Fibroblast of skin of left biceps (primary cell): ENCODE measurements at places on chromosomes 13 and 19.

- no peak for DNase-seq
Observed at GRCh38 chr19:3420909-3421619, 54.7 kb downstream of the NFIC start.

DNA sequence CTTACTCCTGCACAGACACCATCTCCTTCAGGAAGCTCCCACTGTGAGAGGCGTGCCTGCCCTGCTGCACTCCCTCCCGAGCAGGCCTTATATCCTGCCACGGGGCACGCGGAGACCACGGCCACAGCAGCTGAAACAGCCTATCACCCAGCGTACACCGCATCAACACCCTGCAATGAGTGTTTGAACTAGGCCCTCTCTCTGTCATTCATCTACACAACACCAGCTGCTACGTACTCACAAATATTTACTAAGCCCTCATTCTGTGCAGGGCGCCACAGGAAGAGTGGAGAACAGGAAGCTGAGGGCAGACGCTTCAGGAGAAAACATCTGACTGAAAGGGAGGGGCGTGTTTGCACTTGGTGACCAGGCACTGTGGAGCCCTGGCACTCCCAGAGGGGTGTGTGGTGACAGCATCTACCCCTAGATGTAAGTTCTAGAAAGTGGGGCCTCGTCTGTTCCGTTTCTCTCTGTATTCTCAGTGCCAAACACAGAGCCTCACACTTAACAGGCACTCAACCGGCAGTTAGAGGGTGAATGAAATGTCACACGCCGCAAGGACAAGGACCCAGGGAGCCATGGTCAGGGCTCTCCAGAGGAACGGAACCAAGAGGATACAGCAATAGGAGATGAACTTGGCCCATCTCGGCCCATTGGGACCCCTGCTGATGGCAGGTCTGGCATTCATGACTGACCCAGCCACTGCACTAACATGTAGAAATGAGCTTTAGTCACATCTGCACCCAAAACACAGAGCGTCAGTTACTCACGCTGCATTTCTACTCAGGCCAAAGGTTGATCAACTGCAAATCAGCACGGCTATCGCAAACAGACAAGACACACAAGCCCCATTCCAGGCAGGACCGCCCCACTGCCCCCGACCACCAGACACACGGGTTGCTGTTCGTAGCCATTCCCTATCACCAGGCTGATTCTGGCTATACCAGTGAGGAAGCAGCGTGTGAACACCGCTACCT, 15.7 kb downstream of the RANBP3 start:
- no peak for DNase-seq

- DNase-seq: no peak
Observed at GRCh38 chr19:50549927-50550593, 18.2 kb downstream of the LRRC4B start.

- DNase-seq: no peak
Observed at GRCh38 chr19:10768936-10769335, 51.1 kb downstream of the DNM2 start.

DNA sequence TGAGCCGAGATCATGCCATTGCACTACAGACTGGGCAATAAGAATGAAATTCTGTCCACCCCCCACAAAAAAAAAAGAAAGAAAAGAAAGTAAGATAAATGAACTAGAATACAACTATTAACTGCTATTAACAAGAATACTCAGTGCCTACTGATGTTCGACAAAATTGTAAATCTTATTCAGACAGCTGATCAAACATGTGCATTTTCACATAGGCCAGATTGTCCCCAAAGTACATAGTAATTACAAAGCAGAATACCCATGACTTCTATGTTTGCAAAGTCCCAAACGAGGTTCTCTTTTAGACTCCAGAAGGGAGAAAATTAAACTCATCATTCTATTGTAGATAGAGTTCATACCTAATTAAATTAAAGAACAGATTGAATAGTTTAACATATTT, 113.4 kb downstream of the UFM1 start:
- no peak for DNase-seq

DNA sequence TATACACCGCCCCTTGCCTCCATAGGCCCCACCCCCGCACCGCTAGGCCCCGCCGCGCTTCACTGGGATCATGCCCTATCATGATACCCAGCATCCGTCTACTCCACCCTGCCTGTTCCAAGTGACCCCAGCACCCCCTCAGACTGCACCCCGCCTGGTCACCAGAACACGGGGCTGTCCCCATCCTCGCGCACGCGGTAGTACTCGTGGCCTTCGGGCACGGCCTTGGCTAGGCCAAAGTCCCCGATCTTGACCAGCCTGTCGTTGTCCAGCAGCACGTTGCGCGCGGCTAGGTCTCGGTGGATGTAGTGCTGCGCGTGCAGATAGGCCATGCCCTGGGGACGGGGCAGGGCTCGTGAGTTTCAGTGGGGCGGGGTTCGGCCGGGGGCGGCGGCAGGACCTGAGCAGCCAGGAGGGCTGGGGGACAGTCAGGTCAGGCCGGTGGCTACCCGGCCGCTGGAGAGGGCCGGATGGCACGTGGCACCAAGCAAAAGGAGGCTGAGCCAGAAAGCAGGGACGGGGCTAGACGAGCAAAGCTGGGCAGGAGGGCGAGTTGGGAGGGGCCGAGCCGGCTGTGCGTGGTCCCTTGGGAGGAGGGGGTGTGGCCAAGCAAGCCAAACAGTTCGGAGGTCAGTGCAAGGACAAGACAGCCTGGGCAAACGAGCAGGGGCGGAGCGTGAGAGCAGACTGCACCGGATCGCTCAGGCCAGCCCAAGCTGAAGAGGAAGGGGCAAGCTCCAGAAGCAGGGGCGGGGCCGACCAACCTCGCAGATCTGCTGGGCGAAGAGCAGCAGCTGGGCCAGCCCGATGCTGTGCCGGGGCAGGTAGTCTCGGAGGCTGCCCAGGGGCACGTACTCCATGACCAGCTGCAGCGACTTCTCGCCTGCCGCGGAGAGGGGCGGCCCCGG, 13.6 kb upstream of the ICAM3 start:
- DNase-seq: no peak

- no peak for DNase-seq
Observed at GRCh38 chr19:34274284-34274826, 20.0 kb downstream of the GARRE1 start.

DNA sequence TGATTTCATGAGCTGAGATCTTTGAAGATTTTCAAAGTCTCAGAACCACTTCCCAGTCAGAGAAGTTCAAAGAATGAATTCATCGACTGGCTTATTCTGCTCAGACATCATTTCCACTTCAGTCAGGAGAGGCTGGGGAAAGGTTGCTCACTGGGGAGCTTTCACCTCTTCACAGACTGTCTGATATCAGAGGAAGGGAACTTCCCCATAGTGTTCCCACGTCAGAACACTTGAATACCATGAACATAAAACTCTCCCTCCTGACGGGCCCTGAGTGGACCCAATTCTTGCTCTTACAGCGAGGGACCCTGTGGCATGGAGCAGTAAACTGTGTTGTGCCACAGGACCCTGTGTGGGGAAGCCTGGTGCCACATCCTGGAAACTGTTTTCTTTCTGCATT, 492.6 kb downstream of the COG6 start:
- no peak for DNase-seq

- DNase-seq: no peak
Observed at GRCh38 chr13:83810136-83810535, 72.1 kb downstream of the SLITRK1 start.

DNA sequence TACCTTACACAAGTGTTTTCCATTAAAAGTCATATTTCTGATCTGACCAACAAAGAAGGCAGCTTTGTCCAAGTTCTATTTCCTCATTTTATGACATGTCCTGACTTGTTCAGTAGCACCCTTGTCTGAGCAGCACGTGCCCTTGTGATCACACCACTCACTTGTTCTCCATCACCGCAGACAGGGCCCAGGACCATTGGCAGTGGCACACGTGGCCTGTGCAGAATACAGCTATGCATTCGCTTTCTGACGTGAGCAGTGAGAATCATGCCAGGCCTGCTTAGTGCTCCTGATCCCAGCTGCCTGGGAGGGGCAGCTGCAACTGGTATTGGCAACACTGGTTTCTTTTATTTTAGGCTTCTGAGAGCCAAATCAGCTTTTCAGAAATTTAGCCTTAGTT, 134.2 kb downstream of the FRY start:
- no peak for DNase-seq

- DNase-seq: no peak
Observed at GRCh38 chr13:74867460-74867859, 614.5 kb downstream of the TBC1D4 start.

- DNase-seq: no peak
Observed at GRCh38 chr19:49343123-49343522, 7.9 kb downstream of the CD37 start.

DNA sequence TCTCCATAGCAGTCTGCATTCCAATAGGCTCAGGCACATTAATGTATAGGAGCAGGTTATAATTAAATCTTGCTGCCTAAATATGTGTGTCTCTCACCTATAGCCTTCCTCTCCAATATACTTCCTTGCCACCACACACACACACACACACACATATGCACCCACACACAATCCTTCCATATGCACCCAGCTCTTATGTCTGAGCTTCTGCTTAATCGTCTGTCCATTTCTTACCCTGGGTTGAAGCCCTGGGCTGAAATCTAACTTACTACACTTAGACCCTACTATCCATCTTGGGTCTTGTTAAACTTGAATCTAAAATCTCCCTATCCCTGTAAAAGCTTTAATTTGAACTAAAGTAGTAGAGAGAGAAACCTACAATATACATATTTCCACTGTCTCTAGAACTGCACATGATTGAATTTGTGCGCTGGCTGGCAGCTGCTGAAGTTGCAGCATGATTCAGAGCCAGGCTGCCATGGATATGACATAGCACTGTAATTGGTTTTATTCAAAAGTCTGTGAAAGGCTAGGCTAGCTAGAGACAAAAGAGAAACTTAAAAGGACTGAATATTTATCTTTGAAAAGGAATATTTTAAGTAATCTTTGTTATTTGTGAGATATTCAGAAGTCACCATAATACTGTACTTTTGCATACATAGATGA, 25.7 kb upstream of the FREM2 start:
- DNase-seq: no peak

- no peak for DNase-seq
Observed at GRCh38 chr13:49607761-49608160, 20.5 kb upstream of the ARL11 start.
